ENCODE measurements at places on chromosomes 4 and X. TPM values are rescaled to one million over a fixed set of nuclear protein-coding genes. Genes with fewer than 3 reads are reported as not detected.
A peak's percentile ranks its signal among the peaks of the same experiment; 100 is the strongest.

- ATAC-seq = no peak
Measured at GRCh38 chr4:38111024-38111423, 150.8 kb downstream of the PTTG2 start.

DNA sequence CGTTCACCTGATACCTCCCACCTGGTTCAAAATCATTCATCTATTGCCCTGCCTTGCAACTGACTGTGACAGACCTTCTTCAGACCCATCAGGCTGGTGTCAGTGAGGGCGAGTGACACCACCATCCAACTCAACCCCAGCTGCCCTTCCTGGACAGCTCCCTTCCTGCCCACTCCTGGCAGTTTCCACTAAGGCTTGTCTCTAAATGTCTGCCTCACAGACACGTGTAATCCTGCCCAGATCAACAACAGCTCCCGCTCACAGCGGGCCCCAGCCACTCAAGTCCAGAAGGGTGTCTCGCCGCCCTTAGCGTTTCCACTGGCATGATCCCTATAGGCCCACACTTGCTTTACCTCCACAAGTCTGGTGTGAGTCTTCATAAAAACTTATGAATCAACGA is 28.9 kb downstream of the ACSL1 start:
- ATAC-seq = no peak

DNA sequence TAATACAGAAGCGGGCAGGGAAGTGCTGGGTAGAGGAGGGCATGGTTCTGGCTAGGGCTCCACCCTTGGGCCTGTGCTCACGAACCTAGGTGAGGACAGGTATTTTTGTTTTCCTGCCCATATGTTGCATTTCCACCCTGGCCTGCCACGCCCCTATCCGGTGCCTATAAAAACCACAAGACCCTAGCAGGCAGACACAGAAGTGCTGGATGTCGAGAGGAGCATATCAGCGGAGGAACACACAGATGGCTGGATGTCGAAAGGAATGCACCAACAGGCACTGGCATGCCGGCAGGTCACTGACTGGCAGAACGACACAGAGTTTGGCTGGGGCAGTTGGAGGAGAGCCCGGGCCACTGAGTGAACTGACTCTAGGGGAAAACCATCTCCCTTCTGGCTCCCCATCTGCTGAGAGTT is 316.6 kb upstream of the BOD1L1 start:
- ATAC-seq = no peak

GABRE gene
- total RNA-seq = not detected

RENBP gene
- 4.7 TPM for total RNA-seq

GRCh38 chrX:151634937-151635336 is 60.3 kb upstream of the PRRG3 start:
- ATAC-seq = no peak

GRCh38 chr4:186204103-186204559 is 12.8 kb downstream of the CYP4V2 start:
- ATAC-seq = peak; percentile 34

GRCh38 chr4:89001647-89002445 is 55.1 kb downstream of the FAM13A start:
- ATAC-seq = no peak

DNA sequence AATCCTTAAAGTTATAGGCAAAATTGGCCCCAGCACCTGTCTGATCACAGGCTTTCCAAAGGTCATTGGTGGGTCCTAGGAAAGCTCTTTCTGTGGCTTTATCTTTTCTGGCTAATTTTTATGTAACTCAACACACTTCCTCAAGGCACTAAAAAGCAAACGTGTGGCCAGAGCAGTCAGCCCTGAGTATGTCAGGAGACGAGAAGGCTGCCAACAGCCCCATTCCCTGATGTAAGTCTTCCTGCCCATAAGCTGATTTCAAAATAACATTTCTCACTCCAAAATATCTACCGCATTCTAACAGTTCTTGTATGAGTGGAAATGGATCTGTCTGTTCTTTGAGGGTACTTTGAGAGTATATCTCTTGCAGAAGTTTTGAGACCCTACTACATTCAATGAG is 25.5 kb upstream of the FUNDC1 start:
- ATAC-seq = no peak

DNA sequence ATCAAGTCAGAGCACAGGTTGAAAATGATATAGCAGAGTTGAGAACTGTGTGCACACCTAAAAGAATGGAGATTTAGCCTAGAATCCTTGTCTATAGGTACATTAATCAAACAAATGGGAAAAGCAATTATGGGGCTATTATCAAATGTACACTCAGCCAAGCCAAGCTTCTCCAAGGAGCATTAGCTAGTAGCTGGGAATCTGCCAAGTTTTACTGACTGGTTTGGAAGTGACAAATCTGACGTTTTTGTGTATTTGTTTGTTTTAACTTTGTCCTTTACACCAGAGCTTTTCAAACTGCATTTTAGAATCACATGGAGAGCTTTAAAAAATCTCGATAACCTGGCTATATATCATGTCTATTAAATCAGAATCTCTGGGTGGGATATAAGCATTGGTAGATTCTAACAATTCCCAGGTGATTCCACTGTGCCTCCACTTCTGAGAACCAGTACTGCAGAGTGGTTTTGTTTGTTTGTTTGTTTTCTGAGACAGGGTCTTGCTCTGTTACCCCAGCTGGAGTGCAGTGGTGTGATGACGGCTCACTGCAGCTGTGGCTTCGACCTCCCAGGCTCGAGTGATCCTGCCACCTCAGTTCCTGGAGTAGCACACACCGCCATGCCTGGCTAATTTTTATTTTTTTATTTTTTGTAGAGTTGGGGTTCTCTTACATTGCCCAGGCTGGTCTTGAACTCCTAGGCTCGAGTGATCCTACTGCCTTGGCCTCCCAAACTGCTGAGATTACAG is 279.8 kb downstream of the UNC5C start:
- no peak for ATAC-seq

GRCh38 chr4:3673716-3674478 is 92.3 kb upstream of the ADRA2C start:
- ATAC-seq = no peak

CD38 gene
- 3.9 TPM for total RNA-seq

- no peak for ATAC-seq
Measured at GRCh38 chr4:153065276-153065675, 129.2 kb downstream of the FHDC1 start.

- no peak for ATAC-seq
Measured at GRCh38 chr4:156633847-156634246, 337.8 kb downstream of the PDGFC start.

DNA sequence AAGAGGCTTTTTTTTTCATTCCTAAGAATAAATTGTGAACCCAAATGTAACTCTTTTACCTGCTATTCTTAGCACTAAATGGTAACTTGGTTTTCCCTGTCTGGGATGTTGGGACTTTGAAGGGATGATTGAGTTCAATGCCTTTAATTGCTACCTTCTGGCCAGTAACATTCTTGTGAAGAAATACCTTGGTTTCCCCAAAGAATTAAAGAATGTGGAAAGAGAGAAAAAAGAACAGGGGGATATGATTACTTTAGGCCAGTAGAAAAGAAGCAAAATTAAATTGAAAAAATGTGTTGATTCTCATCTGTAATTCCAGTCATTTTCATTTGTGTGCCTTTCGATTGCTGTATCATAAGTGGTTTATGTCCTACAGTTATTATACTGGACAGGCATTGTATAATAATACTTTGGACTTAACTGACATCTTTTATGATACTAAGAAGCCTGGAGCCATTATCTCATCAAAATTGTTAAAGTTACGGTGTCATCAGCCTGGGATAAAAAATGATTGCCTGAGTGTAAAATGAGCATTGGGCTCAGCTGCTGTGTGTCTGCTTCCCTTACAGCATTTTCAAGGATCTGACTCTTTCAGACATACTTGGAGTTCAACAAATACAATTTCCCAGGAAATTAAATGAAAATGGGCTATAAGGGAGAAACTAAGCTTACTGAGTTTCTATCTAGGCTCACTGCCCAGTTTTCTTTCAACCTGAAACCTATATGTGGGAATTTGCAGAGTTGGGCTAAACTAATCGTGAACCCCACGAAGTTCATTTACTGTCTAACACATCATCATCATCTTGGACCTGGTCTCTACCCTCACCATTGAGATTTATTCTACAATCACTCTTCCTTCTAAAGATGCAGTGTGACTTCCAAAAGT is 146.3 kb downstream of the SHROOM3 start:
- ATAC-seq = no peak

DNA sequence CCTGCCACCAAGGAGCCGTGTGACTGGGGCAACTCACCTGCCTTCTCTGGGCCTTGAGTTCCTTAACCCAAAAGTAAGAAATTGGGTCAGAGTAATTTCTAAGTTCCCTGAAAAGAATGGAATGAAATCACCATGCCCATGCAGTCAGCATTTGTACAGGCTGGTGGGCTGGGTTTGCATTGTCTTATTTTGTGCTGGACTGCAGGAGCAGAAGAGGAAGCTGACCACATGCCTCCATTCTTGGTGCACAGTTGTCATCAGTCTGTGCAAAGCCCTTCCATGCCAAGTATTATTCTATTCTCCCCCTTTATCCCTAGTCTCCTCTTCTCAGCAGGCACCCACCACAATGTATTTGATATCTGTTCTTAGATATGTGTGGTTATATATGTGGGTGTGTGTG is 56.3 kb downstream of the FHDC1 start:
- ATAC-seq = no peak

PCDH19 gene
- total RNA-seq = not detected

DNA sequence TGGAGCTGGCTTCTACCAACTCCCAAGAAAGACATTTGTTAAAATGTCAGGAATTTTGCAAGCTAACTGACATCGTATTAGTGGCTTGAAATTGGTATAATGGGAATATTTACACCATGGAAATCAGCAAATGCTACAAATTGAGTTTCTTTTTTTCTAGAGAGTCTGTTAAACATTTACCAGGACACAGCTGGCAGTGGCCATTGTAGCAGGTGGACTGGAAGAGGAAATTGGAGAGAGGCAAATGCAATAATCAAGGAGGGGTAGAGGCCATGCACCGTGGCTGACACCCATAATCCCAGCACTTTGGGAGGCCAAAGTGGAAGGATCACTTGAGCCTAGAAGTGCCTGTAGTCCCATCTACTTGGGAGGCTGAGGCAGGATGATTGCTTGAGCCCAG is 32.9 kb upstream of the TSR2 start:
- ATAC-seq = no peak

DNA sequence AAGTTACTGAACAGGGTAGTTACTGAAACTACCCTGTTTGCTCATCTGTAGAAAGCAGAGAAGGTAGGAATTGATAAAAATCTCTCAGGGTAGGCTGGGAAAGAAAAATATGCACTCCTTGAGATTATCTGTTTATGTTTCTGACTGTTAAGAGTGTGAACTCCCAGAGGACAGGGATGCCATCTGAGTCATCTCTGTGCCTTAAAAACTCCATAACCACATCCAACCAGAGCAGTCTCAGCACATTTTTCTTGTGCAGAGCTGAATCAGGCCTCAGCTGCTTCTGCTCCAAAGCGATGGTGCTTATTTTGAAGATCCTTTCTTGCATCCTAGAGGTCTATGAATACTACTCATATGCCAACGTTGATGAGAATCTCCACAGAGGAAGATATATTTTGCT is 9.9 kb downstream of the CENPVL3 start:
- peak; percentile 34 for ATAC-seq

- ATAC-seq = no peak
Measured at GRCh38 chr4:184217634-184218033, at the start of gene ENPP6. Gene ENPP6, minus strand, starts transcription at chr4:184217873. Its CDS starts 54 bp downstream, at chr4:184217819.

DIAPH2 gene
- total RNA-seq = 9.0 TPM

STPG2 gene
- 0.19 TPM for total RNA-seq

FABP2 gene
- not detected for total RNA-seq

- ATAC-seq = no peak
Measured at GRCh38 chr4:101594588-101594987, 195.9 kb upstream of the BANK1 start.

USP17L25 gene
- not detected for total RNA-seq

- ATAC-seq = no peak
Measured at GRCh38 chr4:67899096-67899495, 15.3 kb upstream of the TMPRSS11D start.

DNA sequence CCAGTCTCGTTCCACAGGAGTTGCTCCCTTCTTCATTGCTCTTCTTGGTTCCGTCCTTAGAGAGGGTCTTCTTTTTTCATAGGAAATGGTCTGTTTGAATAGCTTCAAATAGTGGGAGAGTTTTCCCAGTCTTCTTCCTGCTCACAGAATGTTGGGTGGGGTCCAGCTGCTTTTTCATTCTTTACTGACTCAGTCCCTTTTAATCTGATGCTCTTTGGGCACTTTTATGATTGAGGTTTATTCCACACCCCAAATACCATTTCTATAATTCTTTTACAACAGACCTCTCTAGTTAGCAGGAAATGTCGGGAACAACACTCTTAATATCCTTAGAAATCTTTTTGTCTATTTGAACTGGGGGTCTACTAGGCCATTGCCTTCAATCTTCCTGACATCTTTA is 239.5 kb downstream of the PRDM5 start:
- ATAC-seq = no peak

FGFBP2 gene
- 2.2 TPM for total RNA-seq

- ATAC-seq = peak; percentile 90
Measured at GRCh38 chrX:155997436-155997835, at the start of gene IL9R. Gene IL9R, plus strand, starts transcription at chrX:155997696. Its CDS starts 64 bp downstream, at chrX:155997760.

DNA sequence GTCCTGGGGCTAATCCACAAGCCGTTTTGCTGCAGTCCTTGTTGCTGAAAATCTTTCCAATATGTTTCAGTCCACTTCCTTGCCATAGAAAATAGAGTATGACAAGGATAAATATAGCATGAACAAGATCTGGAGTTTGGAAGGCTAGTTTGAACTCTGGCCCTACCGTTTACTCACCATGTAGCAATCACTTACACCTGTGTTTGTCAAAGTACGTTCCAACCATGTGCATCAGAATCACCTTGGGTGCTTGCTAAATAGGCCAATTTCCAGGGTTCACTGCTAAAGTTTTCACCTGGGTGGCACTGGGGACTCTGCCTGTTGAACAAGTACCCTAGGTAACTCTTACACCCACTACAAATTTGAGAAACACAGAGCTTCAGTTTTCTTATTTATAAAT is 188.9 kb downstream of the ENOX2 start:
- no peak for ATAC-seq

DNA sequence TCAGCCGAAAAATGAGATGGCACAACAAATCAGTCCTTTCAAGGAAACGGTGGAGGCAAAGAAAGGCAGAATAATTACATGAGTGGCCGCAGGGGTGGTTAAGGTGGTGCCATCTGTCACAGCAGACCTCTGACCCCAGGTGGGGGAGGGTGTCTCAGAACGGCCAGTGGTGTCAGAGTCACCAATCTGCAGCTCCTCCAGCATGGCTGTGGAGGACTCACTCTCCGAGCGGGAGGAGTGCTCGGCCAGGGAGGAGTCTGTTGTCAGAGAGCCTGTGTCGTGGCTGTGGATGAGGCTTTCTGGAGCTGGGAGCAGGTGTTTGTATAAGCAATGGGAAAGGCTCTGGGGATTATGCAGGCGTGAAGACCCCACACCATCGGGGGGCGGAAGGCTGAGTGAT is 130.3 kb upstream of the PDLIM3 start:
- ATAC-seq = no peak
